ENCODE measurements at places on chromosomes 4 and X.

DNA sequence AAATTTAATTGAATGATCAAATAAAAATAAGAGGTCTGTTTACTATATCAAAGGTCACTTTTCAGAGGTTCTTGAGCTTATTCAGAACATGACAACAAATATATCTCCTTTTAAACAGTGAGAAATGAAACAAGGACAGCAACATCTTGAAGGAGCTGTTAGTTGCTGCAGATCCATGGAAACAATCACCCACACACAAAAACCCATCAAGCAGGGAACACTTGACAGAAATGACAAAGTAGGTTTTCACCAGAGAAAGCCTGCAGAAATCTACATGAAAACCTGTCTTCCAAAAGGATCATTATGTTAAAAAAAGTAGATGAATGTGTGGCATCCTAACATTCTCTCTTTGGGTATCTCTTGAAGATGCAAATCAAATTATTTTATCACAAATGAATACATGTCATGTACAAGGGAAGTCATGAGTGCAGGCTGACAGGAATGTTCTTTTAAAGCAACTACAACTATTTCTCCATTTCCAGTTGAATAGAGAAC, 203.0 kb downstream of the GRIA2 start:
- DNase-seq: no peak

DNA sequence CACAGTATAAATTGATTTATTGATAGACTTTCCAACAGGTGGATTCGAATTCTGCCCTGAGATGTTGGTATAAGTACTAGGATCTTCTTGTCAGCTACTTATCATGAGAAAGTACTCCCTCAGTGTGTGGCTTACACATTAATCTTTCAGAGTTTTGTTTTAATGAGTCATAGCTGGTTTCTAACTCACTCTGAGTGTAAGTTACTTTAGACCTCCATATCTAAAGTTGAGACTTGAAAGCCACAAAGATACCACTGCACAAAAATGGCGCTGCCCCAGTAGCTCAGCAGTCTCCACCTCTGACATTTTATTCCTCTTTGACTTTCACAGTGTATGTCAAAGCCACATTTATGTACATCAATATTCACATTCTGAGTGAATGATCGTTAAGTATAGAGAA, 318.5 kb downstream of the ARAP2 start:
- DNase-seq: no peak

DNA sequence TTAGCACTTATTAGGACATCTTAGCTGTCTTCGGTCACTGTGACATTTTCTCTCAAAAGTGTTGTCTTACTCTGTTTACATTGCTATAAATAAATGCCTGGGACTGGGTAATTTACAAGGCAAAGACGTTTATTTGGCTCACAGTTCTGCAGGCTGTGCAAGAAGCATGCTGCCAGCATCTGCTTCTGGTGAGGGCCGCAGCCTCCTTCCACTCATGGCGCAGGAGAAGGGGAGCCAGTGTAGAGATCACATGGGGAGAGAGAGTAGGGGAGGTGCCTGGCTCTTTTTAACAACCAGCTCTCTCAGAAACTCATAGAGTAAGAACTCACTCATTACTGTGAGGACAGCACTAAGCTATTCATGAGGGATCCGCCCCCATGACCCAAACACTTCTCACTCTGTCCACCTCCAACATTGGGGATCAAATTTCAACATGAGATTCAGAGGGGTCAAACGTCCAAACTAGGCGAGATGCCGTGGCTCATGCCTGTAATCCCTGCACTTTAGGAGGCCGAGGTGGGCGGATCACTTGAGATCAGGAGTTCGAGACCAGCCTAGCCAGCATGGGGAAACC, 43.5 kb upstream of the HERC6 start:
- no peak for DNase-seq

- no peak for DNase-seq
Measured at GRCh38 chrX:68672581-68673318, 25.3 kb downstream of the STARD8 start.

- no peak for DNase-seq
Measured at GRCh38 chr4:178632415-178632814, 1190.2 kb upstream of the AGA start.

- no peak for DNase-seq
Measured at GRCh38 chr4:128483041-128483440, 195.4 kb upstream of the PGRMC2 start.

GRCh38 chrX:617891-618290, 12.7 kb upstream of the SHOX start:
- DNase-seq: no peak

- DNase-seq: no peak
Measured at GRCh38 chr4:153912301-153912700, 123.4 kb upstream of the SFRP2 start.

DNA sequence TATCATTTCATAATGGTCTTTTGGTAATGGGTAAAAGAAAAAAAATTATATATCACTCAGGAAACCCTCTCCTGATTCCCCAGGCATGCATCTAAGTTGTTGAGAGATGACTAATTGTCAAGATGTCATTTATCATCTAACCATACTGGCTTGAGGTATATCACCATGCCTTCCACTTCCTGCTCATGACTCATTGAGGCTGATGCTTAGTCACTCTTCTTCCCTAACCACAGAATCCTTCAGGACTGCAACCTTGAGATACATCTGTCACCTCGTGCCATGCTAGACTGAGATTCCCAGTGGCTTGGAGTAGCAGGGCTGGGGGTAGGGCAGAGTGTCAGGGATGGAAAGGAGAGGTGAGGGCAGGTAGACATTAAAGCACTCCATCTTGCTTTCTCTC, 782.5 kb upstream of the INTU start:
- no peak for DNase-seq

DNA sequence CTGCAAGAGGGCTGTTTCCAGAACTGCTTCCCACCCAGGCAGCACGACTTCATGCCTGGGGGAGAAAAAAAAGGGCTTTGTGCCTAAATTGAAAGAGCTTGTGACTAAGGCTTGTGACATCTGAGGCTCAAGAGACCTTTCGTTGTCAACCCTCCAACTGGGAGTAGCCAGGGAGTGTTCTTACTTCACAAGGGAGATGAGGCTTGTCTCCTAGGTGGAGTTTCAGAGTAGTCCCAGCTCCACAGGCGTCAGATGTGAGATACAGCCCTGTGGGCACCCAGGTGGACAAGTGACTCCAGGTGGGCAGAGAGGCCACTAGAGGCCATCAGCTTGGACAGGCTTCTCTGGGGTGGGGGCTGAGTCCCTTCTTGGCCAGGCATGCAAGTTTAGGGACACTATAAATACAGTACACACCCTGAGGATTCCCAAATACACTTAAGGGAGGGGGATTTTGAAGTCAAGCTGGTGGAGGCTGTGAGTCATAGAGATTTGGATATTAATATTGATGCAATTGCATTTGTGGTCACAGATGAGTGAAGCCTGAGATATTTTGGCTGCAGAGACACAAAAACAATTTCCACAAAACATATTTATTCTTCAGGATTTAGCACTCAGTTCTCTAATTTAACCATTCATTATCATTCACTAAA, 40.1 kb upstream of the SETD7 start:
- DNase-seq: no peak

DNA sequence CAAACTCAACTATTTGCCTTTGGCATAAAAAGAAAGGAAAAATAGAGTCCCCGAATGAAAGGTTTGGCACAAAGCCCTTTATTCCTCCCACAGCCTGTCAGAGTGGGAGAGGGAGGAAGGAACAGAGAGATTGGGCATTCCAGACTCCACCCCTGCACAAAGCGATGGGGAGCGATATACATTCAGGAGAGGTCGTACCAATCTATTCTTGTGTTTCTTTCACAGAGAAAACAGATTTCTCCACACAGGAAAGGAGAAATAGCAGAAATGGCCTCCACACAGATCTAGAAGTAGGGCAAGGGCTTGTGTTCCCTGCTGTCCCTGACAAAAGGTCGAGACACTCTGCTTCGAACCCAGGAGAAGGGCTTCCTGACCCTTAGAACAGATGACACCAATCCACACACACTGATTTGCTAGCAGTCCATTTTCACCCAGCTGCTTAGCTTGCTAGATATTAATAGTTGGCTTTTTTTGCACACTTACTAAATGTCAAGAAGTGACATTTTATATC, 197.4 kb downstream of the MAML3 start:
- no peak for DNase-seq
